D341Med (cell line): ENCODE measurements at places on chromosomes 7 and 10.

- no peak for DNase-seq
These were observed 106.4 kb upstream of the GPR26 start for GRCh38 chr10:123559823-123560092.

- DNase-seq = no peak
These were observed 1284.1 kb upstream of the AUTS2 start for GRCh38 chr7:68314208-68314607.

DNA sequence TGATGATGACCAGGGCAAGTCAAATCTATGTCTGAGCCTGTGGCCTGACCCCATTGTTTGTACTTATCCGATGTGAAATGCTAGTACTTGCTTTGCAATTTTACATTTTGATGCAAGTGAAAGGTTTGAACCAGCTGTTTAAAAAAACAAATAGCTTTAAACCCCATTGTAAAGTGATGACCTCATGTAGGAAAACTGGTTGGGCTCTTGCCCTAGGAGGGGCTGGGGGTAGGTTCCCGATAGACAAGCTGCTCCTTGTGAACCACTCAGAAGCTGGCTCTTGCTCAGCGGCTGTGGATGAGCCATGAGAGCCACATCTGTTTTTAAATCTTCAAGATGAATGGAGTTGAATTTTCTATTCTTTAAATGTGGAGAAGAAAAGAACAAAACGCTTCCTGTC is 185.3 kb downstream of the WDR11 start:
- DNase-seq = no peak

- no peak for DNase-seq
These were observed 103.0 kb downstream of the CTBP2 start for GRCh38 chr10:125057158-125058001.

DNA sequence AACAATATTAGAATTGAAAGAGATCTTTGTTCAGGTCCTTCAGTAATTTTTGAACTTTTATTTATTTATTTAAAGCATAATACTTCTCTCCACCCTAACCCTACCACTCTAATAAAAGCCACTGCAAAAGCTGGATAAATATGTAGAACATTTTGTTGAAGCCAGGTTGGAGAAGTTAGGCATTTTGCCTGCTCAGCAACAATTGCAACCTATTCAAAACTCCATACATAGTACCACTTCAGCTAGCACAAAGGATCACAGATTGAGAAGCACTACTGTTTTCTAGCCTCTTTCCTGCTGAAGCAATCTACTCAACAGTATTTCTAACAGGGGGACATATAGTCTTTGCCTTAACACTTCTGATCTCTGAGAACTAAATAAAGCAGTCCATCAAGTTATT is 25.0 kb downstream of the RUNDC3B start:
- DNase-seq = no peak

DNA sequence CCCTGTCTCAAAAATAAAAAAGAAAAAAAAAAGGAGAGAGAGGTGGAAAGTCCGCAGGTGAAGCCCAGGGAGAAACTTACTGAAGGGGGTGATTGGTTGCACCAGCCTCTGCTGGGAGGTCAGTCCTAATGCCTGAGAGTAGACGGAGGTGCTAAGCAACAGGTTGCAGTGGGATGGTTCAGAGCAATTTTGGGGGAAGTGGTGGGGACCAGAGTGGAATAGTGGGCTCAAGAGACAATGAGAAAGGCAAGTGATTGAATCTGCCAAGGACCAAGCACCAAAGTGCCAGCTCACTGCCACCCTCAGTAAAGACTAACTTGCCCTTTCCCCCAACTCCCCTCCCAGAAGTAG is 90.2 kb upstream of the GTF2I start:
- no peak for DNase-seq

- no peak for DNase-seq
These were observed 99.4 kb downstream of the MTPN start for GRCh38 chr7:135877805-135878204.

DNA sequence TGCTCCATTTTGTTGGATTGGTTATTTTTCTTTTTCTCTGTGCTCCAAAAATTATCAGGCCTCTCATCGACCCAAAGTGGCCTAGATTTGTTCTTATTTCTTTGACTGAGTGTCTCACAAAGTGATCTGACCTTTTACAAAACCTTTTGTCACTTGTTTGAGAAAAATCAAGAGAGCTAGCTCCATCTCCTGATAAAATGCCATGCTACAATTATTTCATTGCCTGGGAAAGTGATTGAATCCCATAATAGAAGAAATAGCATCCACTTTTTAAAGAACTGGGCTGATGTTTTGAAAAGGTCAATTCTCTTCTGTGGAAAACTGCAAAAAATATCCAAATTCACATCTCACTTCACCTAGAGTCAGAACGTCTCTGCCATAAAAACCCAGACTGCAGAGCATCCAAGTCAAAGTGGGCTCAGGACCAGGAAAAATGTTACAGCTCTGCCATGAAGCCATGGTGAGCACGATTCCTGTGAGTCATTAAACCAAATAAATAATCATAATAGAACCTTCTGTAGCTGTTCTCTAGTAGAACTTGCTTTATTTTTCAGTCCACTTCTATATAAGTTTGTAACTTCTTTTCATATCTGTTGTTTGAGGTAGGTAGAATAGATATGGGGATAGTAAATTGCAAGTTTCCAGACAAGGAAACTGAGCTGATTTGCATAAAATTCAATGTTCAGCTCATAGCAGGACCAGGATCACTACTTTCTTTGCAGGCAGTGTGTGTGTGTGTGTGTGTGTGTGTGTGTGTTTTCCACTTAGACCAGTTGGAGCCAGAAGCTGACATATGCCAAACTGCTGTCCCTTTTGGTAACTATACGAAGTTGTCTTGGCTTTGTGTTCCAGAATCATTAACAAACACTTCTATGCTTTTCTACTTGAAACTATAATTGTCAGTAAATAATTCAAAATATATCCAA is 632.5 kb upstream of the ANKRD30A start:
- DNase-seq = no peak

GRCh38 chr7:116142850-116143249 is 67.5 kb upstream of the TES start:
- no peak for DNase-seq

GRCh38 chr10:91289305-91289704 is 68.8 kb downstream of the PCGF5 start:
- DNase-seq = no peak

DNA sequence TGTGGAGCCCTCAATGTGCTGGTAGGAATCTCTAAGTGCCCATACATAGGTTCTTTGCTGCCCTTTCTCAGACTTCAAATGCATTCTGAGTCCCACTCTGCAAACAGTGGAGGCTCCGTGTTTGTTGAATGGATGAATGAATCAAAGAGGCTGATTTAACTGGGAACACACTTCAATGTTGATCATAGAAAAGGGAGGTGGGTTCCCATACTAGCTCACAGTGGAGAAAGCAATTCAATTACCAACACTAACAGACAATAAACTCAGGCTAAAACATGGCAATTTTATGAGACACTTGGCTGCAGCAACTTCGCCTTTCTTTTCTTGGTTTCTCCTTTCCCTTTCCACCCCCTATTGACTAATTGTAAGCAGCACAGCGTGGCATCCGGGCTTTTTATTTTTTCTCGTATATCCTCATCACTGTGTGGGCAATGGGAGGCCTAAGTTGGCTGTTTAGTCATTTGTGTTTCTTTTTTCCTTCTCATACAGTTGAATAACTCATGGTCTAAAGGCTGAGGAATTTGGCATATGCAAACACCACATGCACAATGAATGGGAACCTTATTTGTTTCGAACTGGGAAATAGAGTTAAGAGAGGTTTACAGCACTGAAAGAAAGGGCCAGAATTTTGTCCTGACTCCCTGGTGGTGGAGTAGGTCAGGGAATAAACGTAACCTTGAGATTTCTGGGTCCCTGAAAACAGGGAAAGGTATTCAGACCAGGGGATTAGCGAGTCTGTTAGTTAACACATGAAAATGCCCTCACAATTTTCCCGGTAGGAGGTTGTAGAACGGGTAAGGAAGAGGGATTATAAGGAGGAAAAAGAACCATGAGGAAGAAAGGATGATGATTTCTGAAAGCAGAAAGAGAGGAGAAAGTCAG is 858.5 kb downstream of the KCNMA1 start:
- no peak for DNase-seq

DNA sequence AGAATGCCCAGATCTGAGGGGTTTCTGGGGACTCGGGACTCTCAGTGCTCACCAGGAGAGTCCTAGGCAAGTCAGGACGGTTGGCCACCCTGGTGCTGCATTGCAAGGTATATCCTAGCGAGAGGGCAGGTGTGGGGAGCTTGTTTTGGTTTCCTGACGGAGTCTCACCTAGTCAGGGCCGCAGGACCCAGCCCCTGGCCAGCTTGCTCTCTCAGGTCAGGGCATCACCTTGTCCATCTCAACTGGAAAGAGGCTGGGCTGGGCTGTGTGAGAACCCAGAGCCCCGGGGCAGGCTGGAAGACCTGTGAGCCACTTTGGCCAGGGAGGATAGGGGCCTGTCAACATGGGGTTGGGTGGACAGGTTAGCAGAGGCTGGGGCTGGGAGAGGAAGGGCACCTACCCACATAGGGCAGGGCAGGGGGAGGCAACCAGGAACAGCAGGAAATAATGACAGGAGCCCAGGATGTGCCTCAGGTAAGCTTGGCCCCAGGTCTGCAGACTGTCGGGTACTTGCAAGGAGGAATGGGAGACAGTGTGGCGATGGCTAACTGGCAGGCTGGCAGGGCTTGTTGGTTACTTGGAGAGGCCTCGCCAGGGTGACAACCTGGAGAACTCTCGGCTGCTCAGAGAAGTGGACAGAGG is 31.5 kb downstream of the DNAJB12 start:
- no peak for DNase-seq

- no peak for DNase-seq
These were observed 71.3 kb downstream of the SH3PXD2A start for GRCh38 chr10:103784089-103784488.

- DNase-seq = no peak
These were observed 31.6 kb downstream of the KNDC1 start for GRCh38 chr10:133191651-133192050.

DNA sequence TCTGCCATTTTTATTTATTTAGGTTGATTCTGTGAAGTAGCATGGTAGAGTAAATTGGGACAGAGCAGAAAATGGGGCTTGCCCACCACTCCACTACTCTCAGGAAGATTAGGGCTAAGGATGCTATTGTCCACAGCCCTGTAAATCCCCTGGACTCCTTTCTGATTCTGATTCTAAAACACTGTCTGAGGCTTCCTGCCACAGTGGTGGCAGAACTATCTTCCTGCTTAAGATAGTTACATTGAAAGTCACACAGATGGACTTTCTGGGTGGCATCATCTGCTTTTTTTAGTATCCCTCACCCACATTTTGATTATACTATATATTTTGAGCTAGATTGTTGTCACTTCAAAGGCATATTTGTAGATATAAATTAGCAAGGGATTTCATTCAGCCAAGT is 50.0 kb downstream of the SPAM1 start:
- no peak for DNase-seq

- no peak for DNase-seq
These were observed 14.7 kb upstream of the HABP2 start for GRCh38 chr10:113538151-113538550.

- no peak for DNase-seq
These were observed 57.0 kb downstream of the YKT6 start for GRCh38 chr7:44257618-44258422.

- no peak for DNase-seq
These were observed 270.5 kb downstream of the CCDC3 start for GRCh38 chr10:12730809-12731519.

DNA sequence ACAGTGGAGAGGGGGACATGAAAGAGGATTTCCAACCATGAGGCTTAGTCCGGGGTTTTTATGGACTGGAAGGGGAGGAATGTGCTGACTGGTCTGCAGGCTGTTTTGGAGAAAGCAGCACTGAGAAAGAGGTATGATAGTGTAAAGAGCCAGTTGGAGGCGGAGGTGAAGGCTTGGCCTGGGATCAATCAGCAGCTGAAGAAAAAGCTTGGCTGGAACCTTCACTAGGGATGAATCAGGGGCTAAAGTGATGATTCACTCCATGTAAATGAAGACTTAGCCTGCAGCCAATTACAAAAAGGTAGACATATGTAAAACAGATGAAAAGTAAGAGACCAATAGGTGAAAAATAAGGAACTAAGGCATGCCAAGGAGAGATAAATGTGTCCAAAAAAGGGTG is 1382.6 kb downstream of the GATA3 start:
- DNase-seq = no peak

DNA sequence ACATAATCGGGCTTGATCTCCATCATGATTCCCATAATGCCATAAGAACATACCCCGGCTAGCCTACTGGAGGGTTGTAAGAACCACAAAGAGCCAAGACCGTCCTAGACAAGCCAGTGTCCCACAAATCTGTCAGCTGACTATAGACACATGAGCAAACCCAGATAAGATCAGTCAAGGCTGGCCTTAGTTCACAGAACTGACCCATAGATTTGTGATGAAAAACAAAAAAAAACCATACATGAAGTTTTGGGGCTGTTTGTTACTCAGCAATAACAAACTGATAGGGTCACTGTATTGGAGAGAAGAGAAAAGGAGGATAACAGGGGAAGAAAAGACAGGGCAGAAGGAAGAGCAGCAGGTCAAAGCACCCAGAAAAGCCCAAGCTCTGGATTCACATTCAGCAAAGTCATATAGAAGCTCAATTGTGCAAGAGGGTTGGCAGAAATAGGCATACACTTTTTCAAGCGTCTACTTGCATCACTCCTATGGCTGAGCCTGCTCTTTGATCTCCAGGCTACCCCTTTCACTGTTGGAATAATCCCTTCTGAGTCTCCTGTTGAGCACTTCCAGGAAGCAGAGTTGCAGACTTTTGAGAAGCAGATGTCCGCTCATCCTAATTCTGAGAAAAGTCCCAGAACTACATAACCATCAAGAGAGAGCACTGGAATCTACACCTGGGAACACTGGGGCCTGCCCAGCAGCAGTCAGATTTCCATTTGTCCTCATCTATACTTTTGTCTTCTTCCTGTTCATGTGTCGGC is 122.0 kb upstream of the HABP2 start:
- DNase-seq = no peak

GRCh38 chr10:118767297-118768040 is 12.7 kb upstream of the CACUL1 start:
- no peak for DNase-seq

GRCh38 chr7:114942446-114943175 is 20.7 kb downstream of the MDFIC start:
- no peak for DNase-seq

GRCh38 chr10:114477285-114477684 is 73.0 kb upstream of the AFAP1L2 start:
- DNase-seq = no peak
